ENCODE measurements at places on chromosomes 3 and 15.

DNA sequence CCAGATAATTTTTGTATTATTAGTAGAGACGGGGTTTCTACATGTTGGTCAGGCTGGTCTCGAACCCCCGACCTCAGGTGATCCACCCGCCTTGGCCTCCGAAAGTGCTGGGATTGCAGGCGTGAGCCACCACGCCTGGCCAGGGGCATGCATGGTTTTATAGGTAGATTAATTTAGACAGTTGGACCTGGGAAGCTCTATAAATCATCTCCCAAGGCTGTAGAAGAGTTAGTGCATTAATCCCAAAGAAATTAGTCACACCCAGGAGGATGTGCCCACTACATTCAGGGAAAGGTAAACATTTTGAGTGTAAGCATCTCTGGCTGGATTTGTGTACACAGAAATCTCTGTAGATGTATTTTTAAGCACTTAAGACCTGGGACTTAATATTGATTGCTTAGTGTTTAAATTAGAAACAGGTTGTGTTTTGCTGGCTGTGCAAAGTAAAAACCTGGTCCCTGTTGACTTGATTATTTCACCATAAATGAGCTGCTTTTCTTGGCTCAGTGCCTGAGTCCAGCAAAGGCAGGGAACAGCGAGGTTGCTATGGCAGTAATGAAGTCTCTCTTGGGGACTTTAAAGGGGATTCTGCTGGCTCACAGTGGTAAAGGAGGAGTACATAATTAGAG lies 19.2 kb downstream of the EXOSC7 start:
- peak; percentile 47 for DNase-seq

- no peak for DNase-seq
Measured at GRCh38 chr3:163809540-163809993, 1268.7 kb downstream of the SI start.

DNA sequence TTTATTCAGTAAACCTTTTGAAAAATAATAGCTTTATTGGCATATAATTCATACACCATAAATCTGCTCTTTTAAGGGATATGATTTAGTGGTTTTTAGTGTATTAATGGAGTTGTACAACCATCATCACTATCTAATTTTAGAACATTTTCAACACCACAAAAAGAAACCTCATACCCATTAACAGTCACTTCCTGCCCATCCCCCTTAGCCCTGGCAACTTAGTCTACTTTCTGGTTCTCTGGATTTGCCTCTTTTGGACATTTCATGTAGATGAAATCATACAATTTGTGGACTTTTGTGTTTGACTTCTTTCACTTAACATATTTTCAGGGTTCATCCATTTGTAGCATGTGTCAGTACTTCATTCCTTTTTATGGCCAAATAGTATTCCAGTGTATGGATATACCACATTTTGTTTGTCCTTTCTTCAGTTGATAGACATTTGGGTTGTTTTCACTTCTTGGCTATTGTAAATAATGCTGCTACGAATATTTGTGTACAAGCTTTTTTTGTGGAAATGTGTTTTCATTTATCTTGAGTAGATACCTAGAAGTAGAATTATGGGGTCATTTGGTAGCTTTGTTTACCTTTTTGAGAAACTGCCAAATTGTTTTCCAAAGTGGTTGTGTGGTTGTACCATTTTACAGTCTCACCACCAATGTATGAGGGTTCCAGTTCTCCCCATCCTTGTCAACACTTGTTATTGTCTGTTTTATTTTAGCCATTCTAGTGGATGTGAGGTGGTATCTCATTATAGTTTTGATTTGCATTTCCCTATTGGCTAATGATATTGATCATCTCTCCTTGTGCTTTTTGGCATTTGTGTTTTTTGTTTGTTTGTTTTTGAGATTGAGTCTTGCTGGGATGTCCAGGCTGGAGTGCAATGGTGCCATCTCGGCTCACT lies 45.8 kb downstream of the SMAD3 start:
- DNase-seq, result no peak

DNA sequence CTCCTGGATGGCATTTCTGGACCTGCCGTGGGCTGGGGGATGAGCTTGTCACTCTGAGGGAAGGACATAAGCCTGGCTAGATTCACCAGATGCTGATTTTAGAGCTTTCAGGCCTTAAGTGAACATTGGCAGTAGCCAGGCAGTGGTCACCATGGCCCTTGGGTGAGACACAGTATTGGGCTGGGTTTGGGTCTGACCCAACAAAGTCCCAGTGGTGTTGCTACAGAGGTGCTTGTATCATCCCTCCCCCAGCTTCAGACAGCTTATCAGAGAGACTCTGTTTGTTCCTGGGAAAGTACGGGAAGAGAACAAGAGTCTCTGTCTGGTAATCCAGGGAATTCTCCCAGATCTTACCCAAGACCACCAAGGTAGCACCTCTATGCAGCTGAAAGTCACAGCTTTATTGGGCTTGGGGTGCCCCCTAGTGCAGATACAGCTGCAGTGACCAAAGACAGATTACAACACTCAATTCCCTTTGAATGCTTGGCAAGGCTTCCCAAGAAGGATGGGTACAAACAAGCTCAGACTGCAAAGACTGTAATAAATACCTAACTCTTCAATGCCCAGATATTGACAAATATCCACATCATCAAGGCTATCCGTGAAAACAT lies 9.8 kb upstream of the RUVBL1 start:
- DNase-seq, result peak; percentile 14

DNA sequence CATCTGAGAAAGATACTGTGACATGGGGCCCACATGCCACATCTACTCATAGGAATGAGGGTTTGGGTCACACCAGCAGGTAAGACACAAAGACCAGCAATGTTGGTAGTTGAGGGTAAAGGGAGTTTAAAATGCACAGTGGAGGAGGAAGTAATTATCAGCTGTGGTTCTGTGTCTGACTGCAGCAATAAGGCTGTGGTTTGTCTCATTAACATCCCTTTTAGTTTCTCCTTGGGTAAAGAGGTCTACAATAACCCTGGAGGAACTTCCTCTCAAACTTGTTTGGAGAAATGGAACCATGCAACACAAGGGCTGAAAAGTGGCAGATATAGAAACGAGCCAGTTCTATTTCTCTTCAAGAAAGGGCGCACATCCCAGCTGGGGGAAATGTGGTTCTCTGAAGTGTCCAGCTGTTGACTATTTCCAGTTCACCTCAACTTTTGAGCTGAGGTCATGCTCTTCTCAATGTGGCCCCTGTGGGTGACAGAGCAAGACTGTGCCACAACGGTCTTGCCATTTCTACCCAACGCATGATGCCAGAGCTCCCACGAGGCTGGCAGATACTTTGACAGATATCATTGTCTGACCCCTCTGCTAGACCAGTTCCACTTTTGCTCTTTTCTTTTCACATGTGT lies 234.3 kb downstream of the SQOR start:
- no peak for DNase-seq

DNA sequence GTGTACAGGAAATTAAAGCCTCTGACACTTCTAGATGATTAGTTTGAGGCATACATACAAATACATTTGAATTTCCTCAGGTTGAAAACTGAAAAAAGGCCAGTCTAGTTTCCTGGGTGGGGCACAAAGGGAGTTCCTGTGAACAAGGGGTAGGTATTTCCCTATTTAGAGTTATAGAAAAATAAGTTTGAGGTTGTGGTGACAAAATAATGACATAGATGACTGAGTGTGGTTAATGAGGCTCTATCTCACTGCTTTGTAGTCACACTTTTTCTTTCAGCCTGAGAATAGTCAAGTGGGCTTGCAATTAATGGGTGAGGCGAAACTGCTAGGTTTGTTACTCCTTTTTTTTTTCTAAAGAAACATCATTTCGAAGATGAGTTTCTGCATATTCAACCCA lies 4.3 kb downstream of the SLCO3A1 start:
- no peak for DNase-seq

GRCh38 chr15:23072633-23073032 lies 33.3 kb upstream of the TUBGCP5 start:
- DNase-seq, result no peak

- peak; percentile 71 for DNase-seq
Measured at GRCh38 chr3:124565013-124565412, 165.2 kb upstream of the UMPS start.

- no peak for DNase-seq
Measured at GRCh38 chr3:93981649-93982048, 1.7 kb downstream of the ARL13B start.

DNA sequence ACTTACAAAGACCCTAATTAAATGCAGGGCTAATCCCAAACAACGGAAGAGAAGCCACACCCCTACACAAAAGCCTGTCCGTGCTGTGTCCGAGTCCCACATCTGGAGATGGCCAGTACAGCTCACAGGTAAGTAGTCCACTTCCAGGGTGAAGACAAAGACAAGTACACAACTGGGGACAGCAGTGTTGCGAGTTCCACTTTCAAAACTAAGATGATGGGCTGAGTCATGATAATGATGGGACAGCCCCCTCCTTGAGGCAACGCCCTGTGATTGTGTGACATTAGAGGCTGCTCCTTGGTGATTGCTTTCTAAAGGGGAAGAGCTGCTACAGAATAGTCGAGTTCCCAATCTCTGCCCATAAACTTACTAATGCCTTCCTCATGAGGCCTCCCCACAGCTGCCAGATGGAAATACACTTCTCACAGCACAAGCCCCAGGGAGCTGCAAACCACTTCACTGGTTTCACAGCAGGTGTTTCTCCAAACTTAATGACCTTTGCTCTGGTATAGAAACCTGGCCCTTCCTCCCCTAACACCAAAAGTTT lies 27.6 kb downstream of the RFT1 start:
- DNase-seq, result no peak

DNA sequence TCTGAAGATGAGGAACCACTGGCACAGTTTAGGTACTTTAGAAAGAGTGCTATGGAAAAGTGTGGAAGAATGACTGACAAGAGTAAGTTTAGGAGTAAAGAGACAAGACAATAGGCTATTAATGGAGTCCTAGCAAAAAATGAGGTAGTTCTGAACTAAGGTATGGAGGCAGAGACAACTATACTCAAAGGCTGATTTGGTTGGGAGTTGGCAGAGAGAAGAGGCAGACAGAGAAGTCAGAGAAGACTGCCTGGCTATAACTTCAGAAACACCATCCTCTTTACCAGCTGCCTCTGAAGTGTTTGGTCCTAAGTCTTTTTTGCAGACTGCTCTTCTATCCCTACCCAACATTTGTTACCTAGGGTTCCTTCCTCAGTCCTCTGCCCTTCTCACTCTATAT lies 19.2 kb downstream of the DYNC1LI1 start:
- DNase-seq, result no peak

DNA sequence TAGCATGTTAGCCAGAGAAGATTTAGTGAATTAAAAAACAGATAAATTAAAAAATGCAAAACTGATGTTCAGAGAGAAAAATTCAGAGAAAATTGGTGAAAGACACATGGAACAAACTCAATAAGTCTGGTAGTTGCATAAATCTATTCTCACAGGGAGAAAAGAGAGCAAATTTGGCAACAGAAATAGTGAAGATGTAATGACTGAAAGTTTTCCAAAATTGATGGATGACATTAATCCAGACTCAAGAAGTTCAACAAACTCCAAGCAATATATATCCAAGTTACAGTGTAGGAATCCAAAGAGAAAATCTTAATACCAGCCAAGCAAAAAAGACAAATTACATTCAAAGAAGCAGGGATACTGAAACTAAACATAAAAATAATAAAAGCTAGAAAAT lies 302.7 kb upstream of the ARPP21 start:
- DNase-seq, result no peak

GRCh38 chr3:195178124-195178910 lies 92.6 kb downstream of the XXYLT1 start:
- DNase-seq, result no peak

- DNase-seq, result no peak
Measured at GRCh38 chr3:156497326-156497725, 57.6 kb downstream of the SSR3 start.

GRCh38 chr3:134007819-134008218 lies 21.9 kb downstream of the SLCO2A1 start:
- no peak for DNase-seq

- DNase-seq, result no peak
Measured at GRCh38 chr3:58287354-58287753, 18.7 kb upstream of the RPP14 start.

GRCh38 chr3:177220136-177220974 lies 23.1 kb upstream of the TBL1XR1 start:
- no peak for DNase-seq

- DNase-seq, result peak; percentile 31
Measured at GRCh38 chr3:139353920-139354556, 10.2 kb downstream of the MRPS22 start.

- DNase-seq, result no peak
Measured at GRCh38 chr3:16570113-16570512, 35.1 kb downstream of the DAZL start.

DNA sequence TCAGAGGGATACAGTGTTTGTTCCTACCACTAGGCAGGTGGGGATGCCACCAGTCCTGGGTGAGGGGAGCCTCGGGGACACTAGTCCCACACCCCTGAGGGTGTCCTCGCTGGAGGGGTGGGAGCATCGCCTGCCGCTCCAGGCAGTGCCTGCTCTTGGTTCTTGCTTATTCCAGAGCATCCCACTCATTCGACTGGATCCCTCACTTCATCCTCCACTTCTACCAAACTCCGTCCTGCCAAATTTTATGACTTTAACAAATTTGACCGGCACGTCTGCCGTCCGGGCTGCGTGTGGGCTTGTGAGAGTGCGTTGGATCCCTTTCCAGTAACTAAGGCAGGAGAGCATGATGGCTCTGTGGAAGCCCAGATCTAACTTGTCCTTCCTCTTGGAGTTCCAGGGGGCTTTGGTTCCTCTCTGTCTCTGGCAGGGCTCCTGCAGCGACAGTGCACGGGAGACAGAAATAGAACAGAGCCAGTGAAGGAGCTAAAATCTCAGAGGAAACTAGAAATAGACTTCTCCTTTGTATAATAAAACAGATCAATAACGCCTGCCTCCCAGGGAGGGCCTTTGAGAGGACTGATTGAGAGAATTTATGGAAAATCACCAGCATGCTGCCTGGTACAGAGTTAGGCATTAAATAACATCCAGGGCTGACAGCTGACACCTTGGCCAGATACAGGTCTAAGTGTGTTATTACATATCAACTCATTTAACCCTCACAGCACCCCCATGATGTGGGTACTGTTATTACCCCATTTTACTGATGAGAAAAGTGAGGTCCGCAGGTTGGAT lies 34.5 kb downstream of the MGLL start:
- no peak for DNase-seq

GRCh38 chr15:65156692-65157091 lies 23.1 kb upstream of the PDCD7 start:
- DNase-seq, result no peak

GRCh38 chr3:154122552-154122911 lies 1.3 kb downstream of the ARHGEF26 start:
- DNase-seq, result no peak

DNA sequence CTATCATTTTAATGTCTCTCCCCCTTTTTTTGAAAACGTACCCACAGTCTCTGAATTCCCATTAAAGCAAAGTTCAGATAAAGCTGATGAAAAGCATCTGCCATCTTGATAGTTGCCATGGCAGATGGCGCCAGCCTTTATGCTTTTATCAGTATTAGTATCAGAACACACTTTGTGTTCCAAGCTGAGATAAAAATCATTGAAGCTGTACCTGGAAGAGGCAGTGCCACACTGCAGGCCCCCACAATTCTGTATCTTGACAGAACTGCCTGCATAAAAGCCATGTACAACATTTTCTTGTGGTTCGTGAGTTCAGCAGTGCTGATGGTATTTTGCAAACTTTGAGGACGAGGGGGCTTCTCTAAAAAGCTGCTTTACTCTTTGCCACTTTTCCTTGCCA lies 311.7 kb downstream of the SATB1 start:
- no peak for DNase-seq
